ENCODE measurements at places on chromosomes 3 and 15. TPM values are rescaled to one million over a fixed set of nuclear protein-coding genes. Genes with fewer than 3 reads are reported as not detected.
A peak's percentile ranks its signal among the peaks of the same experiment; 100 is the strongest.

Gene CCDC80
- 197 TPM for total RNA-seq

Gene CRABP1
- not detected for total RNA-seq

Gene MTFMT
- total RNA-seq: 29.9 TPM

Gene GPR62
- total RNA-seq: 0.11 TPM

Gene FANCD2OS
- not detected for total RNA-seq

Gene XCR1
- not detected for total RNA-seq

Gene ASTE1
- 4.5 TPM for total RNA-seq

Gene CCDC39
- total RNA-seq: 0.17 TPM

Gene ABI3BP
- total RNA-seq: 58.1 TPM

Gene LYZL4
- not detected for total RNA-seq

Gene PLA2G4E
- total RNA-seq: not detected

Gene UCN2
- not detected for total RNA-seq

Gene ISG20
- 8.0 TPM for total RNA-seq

GRCh38 chr15:57060799-57061198, 142.4 kb downstream of the TCF12 start:
- H3K4me1 ChIP-seq: peaks cover 47% of the 10 kb centered on the region
- no peak for DNase-seq
- H3K4me3 ChIP-seq: no peak overlapping the region

DNA sequence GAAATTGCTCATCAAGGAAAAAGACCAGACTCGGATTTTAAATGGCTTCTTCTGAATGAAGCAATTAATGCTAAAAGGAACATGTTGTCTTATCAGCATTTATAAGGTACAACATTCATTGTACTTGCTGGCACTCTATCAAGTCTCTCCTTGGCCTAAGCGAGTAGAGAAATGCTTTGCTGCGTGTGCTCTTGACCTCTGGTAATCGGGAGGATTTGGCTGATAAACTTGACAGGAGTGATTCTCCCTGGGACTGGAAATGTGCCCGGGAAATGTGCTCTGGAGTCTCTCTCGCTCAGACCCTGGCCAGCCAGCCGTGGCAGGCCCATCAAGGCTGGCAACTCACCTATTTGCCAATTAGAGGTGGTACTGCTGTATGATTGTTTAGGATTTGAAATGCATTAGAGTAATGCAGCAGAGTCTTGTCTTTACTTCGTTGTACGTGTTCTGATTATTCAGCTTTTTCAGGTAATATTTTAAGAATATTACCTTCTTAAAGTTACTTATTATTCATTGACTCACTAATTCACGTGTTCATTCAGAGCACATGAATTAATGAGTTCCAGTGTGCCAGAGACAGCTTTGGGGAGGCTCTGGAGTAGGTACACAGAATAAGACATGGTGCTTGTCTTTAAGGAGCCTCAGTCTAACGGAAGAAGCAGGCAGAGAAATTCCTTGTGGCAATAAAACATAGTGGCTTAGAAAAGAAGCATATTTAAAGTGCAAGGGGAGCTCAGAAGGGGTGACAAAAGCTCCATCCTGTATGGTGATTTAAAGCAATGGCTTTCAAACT, 48.0 kb upstream of the TPRG1 start:
- no peaks in the 10 kb centered on the region for H3K36me3 ChIP-seq
- H3K27ac ChIP-seq: peak overlapping the region; percentile 42

DNA sequence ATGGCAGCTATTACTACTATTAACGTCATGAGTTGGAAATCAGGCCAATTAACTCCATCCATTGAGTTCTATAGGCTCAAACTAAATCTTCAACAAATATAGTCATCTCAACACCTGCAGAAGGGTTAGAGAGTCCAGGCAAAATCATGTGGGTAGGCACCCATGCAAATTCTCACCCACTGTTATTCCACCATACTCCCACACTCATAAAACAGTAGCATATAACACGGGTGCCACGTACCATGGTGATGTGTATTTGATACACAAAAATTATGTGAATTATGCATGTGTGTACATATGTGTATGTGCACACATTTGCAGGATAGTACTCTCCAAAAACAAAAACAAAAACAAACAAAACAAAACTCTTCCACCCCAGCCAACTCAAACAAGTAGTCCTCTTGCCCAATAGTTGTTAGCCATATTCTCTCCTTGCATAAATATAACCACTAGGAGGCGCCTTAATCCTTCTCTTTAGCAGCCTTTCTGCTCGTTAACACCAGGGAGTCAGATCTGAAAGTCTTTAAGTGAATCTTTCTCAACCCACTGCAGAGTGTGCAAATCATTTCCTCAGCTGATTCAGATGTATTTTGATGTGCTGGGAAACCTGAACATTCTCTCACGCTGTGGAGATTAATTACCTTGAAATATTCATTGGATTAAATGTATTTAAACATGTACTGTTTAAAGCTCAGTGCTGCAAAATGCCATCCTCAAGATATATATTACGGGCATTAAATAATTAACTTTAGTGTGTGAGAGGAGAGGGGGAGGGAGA, 38.0 kb upstream of the COPB2 start:
- DNase-seq: no peak
- no peaks in the 10 kb centered on the region for H3K4me1 ChIP-seq
- no peak overlapping the region for H3K4me3 ChIP-seq
- H3K27ac ChIP-seq: no peak overlapping the region

- H3K27ac ChIP-seq: no peak overlapping the region
- H3K27me3 ChIP-seq: no peaks in the 10 kb centered on the region
- no peak overlapping the region for H3K4me3 ChIP-seq
- no peaks in the 10 kb centered on the region for H3K36me3 ChIP-seq
Measured at GRCh38 chr15:29018120-29018805, 132.5 kb downstream of the APBA2 start.

DNA sequence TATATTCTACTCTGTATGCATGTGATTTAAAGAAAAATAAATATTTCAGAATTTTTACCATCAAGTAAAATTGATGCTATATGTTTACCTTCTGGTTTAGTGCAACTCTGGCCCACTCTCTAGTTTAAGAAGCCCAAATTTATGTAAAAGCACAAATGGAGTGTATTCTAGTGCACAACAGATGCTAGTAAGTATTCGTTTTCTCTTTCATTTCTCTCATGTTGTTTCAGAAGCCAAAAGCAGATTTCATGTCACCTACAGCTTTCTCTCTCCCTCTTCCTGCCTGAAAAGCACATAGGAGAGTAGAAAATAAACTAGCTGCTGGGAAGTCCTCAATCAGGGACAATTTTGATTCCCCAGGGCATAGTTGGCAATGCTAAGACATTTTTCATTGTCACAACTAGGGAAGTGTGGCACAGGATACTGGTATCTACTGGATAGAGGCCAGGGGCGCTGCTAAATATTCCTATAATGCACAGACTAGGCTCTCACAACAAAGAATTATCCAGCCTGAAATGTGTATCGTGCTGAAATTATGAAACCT, 147.4 kb upstream of the ARHGEF26 start:
- DNase-seq: no peak
- H3K27me3 ChIP-seq: no peaks in the 10 kb centered on the region
- no peak overlapping the region for H3K27ac ChIP-seq

GRCh38 chr3:42036483-42036823, 54.7 kb upstream of the TRAK1 start:
- DNase-seq: no peak
- peaks cover 84% of the 10 kb centered on the region for H3K4me1 ChIP-seq
- H3K27me3 ChIP-seq: no peaks in the 10 kb centered on the region
- H3K4me3 ChIP-seq: no peak overlapping the region

DNA sequence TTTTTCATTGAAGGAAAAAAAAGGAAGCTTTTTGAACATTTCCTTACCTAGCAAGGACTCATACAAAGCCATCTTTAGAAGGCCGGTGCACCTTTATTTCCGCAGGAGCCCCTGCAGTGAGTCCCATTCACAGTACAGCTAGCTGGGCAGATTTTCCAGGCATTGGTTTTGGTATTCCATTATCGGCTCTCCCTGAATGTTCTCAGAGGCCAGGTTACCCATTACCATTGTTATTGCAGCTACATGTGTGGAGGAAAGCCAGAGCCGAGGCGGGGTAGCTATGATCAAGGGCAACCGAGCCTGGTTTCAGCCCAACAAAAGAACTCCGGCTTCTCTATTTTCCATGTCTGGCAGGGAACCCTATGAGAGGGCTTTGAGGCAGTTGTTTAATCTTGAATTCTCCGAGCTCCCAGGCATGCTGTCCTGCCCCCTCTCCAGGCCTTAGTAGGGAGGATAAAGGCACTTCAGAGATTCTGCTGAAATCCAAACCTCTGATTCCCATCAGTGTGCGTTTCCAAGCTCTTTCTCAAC, 100.3 kb downstream of the LRRK1 start:
- H3K27ac ChIP-seq: no peak overlapping the region
- H3K4me3 ChIP-seq: no peak overlapping the region
- H3K36me3 ChIP-seq: peaks cover 4% of the 10 kb centered on the region
- H3K27me3 ChIP-seq: no peaks in the 10 kb centered on the region
- H3K4me1 ChIP-seq: peaks cover 18% of the 10 kb centered on the region
- DNase-seq: peak; percentile 47

DNA sequence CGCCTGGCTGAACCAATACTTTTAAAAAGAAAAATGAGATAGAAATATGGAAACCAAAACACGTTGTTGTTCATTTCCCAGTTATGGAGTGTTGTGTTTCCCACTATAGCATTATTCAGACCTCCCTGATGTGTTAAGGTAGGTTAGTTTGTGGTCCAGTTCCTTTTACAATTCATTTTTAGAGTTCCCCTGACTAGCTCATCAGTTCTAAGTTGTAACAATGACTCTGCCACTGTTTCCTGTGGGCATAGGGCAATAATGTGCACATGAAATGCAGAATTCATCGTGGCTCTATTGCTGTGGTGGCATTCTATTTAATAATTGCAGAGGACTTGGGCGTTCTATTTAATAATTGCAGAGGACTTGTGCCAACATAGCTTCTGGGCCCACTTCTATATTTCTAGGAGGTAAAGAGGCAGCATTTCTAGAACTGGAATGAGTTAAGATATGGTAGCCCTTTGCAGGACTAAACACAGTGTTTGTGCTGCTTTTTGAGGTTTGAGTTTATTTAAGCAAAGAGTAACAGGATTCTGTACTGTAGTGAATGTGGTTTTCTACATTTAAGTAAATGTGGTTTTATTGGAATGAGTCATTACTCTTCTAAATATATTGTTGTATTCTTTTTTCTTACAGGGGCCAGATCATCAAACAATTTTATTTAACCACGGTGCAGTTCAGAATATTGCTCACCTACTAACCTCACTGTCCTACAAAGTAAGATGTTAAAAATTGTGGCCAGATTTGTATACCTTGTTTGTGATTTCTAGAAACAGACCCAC, 47.5 kb downstream of the ARMC8 start:
- H3K27ac ChIP-seq: no peak overlapping the region
- H3K4me1 ChIP-seq: no peaks in the 10 kb centered on the region
- H3K27me3 ChIP-seq: no peaks in the 10 kb centered on the region

DNA sequence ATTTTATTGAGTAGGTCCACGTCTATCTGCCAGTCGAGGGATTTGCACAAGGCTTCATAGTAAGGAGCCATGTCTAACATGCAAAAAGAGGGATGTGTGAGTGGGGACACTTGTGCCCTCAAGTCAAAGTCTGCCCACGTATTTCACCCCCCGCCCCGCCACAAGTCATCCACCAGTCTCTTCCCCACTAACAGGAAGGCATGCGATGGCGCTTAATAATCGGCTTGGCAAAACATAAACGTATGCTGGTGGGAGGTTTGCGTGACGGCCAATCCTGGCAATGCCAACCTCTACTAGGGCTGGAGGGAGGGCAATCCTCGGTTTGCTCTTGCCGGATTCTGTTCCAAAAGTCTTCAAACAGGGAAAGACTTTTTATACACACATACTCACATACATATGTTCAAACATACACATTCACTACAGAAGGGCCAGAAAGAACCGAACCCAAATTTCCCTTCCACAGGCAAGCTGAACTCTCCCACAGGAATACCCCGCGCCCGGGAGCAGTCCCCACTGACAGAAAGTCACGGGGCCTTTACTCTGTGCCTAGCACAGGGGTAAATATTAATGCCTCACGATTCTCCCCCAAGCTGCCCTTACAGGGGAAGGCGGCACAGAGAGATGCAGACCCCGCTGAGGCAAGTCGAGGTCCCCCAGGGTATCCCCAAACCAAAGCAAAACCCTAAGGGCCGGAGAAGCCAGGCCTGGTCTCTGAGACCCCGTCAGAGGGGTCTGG, 675 bp downstream of the PSMD6 start:
- no peaks in the 10 kb centered on the region for H3K27me3 ChIP-seq

DNA sequence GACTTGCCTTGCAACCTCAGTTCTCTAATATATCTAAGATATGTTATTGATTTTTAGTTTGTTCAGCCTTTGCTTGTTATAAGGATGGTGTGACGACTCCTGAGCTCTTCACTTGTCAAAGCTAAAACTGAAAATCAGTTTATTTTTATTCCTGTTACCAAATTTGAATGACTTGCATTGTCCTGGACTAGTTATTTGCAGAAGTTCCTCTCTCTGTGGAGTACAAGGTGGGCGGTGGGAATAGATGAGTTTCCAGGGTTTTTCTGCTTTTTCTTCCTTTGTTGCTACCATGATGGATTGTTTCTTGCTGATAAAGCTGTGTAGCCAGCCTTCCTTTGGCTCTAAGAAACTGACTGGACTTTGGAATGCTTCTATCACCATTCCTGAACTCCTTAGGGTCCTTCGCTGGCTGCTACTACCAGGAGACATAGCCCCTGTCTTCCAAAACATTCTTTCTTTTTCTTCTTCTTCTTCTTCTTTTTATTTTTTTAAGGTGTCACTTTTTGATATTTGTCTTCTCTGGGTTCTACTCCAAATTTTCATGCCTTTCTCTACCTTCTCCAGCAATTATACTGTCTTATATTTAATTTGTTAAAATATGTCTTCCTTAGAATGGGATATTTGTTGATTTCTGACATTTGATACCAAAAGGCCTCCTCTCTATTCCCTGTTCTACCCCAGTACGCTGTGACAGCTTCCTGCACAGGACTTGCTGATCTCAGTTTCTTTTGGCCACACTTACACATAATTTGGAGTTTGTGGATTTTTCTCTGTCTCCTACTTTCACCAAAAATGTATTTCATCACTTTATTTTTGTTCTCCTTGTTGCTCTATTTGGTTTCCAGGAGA, 145.1 kb upstream of the THRB start:
- H3K36me3 ChIP-seq: no peaks in the 10 kb centered on the region
- no peak overlapping the region for H3K27ac ChIP-seq
- peaks cover 7% of the 10 kb centered on the region for H3K4me1 ChIP-seq
- no peak for DNase-seq

DNA sequence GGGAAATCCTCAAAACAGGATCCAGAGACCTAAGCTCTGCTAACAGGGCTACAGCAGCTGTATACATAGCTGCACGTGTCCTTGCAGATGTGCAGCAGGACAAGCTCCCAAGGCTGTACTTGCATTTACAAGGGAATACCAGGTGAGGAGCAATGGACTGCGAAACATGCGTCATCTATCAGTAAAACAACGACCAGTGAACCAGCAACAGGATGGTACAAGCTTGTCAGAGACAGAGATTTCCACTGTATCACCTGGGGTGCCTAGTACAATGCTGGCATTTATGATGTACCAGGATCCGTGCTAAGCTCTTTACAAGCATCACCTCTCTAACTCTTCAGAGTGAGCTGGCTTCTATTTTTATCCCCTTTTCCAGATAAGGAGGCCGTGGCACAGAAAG, 227.3 kb downstream of the FOXP1 start:
- peaks cover 7% of the 10 kb centered on the region for H3K4me1 ChIP-seq
- DNase-seq: no peak
- H3K36me3 ChIP-seq: peaks cover 7% of the 10 kb centered on the region
- H3K27me3 ChIP-seq: no peaks in the 10 kb centered on the region
- no peak overlapping the region for H3K4me3 ChIP-seq
- no peak overlapping the region for H3K27ac ChIP-seq
